Activated CD8-positive, alpha-beta memory T cell treated with anti-CD3 and anti-CD28 coated beads, Interleukin-2, amount 10 ng/mL, durations not matched to agents 7 days and 5 days (primary cell): ENCODE measurements at places on chromosomes 3 and 15. TPM values are rescaled to one million over a fixed set of nuclear protein-coding genes. Genes with fewer than 3 reads are reported as not detected.

The MYH15 gene
- total RNA-seq, result 0.37 TPM

The NANOGP8 gene
- total RNA-seq, result not detected

The ERICH6 gene
- not detected for total RNA-seq

The LRRC3B gene
- total RNA-seq, result not detected

The LIPH gene
- not detected for total RNA-seq

The ARHGEF3 gene
- total RNA-seq, result 96.4 TPM

The RARB gene
- total RNA-seq, result not detected

The DNAJA4 gene
- total RNA-seq, result 35.8 TPM

The ZWILCH gene
- 35.6 TPM for total RNA-seq

The CD276 gene
- total RNA-seq, result not detected

The DUOXA1 gene
- total RNA-seq, result not detected

The GP5 gene
- 0.53 TPM for total RNA-seq

The PPIP5K1 gene
- total RNA-seq, result 34.2 TPM

The CCDC9B gene
- total RNA-seq, result 0.45 TPM

The PRR20G gene
- total RNA-seq, result not detected

The UROC1 gene
- total RNA-seq, result not detected

The B4GALT4 gene
- 10.9 TPM for total RNA-seq

The BSN gene
- 0.12 TPM for total RNA-seq

The ITIH1 gene
- total RNA-seq, result not detected

The TM4SF18 gene
- not detected for total RNA-seq

The AP3B2 gene
- total RNA-seq, result not detected

The LEKR1 gene
- total RNA-seq, result 0.76 TPM

The TRPM1 gene
- total RNA-seq, result not detected

The GRK7 gene
- not detected for total RNA-seq
